Common myeloid progenitor, CD34-positive (primary cell): ENCODE measurements at places on chromosomes 11 and 22.

DNA sequence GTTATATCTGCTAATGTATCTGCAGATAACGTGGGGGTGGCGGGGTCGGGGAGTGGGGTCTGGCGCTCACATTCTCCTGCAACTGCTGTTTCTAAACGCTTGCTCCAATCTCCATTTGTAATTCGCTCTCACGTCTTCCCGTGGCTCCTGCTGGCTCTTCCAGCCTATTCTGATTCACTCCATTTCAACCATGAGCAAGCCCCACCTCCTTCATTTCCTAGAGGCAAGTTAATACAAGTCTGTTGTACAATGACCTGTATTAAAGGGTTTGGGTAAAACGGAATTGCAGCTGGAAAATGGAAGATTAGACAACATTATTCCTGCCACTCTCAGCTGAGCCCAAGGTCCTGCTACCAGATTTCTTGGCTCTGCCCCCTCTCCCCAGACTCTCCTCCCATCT is 132.3 kb downstream of the CSNK2A3 start:
- no peak for DNase-seq

DNA sequence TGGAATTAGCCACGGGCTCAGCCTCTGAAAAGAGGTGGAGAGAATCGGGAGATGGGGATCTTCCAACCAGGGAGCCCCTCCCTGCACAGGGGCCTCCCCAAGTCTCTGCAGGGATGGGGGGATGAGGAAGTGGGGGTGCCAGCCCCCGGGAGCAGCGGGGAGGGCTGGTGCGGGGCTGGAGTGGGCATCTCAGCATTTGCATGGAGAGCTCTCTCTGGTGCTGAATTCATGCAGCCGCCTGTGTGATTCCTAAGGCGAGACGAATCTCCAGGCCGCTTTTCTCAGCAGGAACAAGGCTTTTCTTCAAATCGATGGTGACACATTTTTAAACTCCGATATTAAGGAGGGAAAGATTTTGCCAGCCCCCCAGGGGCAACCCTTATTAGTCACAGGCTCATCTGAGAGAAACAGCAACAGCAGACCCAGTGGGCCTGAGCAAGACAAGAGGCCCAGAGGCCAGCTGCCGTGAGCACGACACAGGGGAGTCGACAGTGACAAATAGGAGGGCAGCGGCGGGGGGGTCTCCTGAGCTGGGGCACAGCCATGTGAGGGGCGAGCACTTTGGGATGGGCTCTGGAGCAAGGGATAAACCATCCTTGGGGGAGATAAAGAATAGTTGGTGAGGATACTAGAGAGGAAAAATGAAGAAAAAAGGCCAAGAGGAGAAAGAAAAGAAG is 29.0 kb downstream of the MACROD1 start:
- DNase-seq: no peak

DNA sequence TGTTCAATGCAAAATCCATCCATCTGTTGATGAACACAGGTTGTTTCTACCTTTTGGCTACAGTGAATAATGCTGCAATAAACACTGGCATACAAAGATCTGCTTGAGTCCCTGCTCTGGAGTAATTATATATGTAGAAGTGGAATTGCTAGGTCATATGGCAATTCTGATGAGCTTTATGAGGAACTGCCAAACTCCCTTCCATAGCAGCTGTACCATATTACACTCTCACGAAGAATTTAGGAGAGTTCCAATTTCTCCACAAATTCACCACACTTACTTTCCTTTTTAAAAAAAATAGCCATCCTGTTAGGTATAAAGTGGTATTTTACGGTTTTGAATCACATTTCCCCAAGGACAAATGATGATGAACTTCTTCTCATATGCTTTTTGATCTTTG is 62.2 kb downstream of the RSF1 start:
- DNase-seq: no peak

DNA sequence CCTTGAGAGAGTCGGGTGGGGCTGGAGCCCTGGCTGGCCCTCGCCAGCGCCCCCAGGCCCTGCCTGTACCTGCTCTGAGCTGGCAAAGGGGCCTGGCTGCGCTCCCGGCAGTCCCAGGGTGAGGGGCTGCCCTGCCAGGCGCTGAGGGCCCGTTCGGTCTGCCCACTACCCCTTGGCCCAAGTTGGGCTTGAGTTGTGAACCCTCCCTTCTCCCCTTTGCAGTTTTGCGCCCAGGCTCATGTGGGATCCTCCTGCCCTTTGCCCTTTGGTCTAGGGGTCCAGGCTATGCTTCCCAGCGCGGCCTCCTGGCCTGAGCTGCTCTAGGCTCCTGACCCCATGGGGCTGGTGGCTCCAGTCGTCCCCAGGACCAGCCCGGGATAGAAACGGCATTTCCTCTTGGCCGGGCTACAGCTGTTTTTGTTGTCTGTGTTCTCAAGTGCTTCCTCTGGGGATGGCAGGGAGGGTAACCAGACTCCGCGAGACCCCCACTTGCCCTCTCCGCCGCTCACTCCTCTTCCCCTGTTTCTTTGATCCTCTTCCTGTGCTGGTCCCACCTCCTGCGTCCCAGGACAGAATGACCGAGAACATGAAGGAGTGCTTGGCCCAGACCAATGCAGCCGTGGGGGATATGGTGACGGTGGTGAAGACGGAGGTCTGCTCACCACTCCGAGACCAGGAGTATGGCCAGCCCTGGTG is 34.9 kb downstream of the PRDM11 start:
- no peak for DNase-seq

DNA sequence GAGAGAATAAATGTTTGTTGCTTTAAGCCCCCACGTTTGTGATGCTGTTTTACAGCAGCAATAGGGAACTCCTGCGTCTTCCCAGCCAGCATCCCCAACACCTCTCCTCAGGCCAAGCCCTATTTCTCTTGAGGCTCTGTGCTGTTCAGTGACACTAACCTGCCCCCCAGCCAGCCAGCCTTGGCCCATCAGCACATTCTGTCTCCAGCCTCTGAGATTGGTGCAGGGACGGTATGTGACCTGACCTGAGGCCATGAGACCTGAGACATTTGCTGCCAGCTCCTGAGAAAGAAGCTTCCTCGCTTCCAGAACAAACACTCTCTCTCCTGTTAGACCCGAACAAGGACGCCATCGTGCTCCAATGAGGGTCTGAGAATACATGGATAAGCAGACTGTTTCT is 38.5 kb upstream of the SLC35C1 start:
- DNase-seq: no peak

- no peak for DNase-seq
Observed at GRCh38 chr11:18005376-18006129, 7.3 kb downstream of the SERGEF start.

DNA sequence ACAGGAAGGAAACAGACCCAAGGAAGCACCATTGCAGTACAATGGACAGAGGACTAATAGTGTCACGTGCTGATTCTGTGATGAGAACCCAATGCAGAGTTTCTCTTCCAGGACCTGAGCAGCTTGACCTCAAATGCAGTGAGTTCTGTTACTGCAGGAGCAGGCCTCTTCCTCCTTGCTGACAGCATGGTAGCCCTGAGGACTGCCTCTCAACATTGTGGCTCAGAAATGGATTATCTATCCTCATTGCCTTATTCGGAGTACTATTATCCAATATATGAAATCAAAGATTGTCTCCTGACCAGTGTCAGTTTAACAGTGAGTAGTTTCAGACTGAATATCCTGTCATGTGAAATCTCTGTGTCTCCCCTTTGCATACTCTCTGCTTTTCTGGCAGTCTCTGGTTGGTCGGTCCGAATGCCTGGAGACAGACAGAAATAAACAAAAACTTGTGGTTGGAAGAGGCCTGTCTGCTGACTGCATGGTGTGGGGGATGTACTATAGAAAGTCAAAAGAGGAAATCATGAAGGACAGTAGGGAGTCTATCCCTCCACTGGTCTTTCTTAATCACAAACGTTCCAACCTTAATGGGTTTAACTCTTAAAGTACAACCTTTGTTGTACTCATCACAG is 6.9 kb upstream of the MS4A14 start:
- peak; percentile 52 for DNase-seq

- DNase-seq: no peak
Observed at GRCh38 chr11:123588117-123588863, 66.1 kb downstream of the SCN3B start.

GRCh38 chr22:25930083-25930482 is 188.1 kb downstream of the MYO18B start:
- no peak for DNase-seq

- DNase-seq: no peak
Observed at GRCh38 chr11:20137637-20138036, 22.6 kb downstream of the DBX1 start.

GRCh38 chr11:66011785-66012303 is at the start of gene CST6:
CST6 (plus strand) TSS chr11:66012008; CDS start chr11:66012045, 37 bp downstream.
- DNase-seq: peak; percentile 33

DNA sequence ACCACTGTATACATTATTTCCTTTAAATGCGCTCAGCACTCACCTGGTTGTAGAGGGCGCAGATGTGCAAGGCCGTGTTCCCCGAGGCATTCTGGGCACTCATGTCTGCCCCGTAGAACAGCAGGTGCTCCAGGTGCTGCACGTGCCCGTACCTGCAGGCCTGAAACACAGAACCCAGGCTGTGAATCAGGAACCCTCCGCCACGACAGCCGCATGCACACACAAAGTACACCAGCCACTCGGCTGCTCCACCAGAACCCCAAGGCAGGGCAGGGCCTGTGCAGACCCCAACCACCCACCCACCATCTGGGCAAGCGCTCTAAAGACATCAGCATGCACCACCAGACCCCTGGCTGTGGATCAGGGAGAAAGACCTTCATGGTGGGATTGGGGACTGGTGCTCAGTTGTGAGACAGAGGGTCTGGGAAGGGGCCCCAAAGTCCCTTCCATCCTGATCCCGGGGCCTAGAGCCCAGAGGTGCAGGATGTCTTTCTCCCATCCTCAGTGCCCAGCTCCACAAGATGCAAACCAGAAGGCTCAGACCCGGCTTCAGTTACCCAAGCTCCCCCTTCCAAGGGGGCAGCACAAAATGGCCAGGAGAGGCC is 177.2 kb downstream of the SHANK2 start:
- no peak for DNase-seq
